ENCODE measurements at places on chromosomes 7 and 10.

DNA sequence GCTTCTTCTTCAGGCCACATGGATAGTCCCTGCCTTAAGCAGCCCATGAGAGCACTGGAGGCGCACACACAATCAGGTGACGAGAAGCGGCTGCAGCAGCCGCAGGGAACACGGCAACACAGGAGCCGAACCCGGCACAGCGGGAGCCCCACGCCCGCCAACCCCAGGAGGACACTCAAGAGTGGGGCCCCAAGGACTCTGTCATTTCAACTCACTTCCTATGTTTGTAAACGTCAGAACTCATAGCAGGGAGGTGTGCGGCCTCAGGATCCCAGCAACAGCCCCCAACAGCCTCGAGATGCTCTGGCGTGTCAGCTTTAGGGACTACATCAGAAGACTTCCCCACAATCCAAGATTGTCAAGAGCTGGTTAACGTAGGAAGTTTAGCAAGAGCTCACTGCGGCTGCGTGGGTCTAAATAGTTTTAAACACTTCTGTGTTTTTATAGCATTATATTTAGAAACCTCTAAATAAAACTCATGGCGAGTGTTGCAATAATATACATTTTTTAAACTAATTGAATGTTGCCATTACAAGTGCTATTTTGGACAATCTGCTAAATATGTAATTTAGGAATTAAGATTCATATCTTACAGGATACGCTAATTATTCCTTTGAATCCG, 123.4 kb downstream of the MAD1L1 start:
- no peak for DNase-seq

GRCh38 chr10:121442086-121442935, 155.9 kb downstream of the FGFR2 start:
- no peak for DNase-seq

GRCh38 chr10:9342885-9343570, 1288.5 kb downstream of the GATA3 start:
- peak; percentile 47 for DNase-seq

- DNase-seq = no peak
Measured at GRCh38 chr10:58017719-58018367, 249.9 kb downstream of the IPMK start.

- DNase-seq = peak; percentile 67
Measured at GRCh38 chr10:89793649-89794254, 92.4 kb downstream of the KIF20B start.

DNA sequence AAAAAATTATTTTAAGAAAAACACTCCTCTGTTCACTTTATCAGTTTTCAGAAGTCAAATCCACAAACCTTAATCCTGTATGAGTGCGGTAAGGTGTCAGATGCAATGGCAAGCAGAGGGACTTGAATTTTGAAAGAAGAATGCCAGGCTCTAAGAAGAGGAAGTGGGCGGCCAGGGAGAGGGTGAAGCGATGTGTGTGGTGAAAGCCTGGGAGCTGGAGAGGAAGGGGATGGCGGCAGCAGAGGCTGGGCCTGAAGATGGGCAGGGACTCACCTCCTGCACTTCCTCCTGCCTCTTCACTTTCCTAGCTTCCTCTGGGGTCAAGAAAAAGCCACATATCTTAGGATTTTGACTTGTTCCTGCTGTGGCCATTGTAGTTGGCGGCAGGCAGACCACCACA, 609.6 kb downstream of the PARD3 start:
- no peak for DNase-seq

DNA sequence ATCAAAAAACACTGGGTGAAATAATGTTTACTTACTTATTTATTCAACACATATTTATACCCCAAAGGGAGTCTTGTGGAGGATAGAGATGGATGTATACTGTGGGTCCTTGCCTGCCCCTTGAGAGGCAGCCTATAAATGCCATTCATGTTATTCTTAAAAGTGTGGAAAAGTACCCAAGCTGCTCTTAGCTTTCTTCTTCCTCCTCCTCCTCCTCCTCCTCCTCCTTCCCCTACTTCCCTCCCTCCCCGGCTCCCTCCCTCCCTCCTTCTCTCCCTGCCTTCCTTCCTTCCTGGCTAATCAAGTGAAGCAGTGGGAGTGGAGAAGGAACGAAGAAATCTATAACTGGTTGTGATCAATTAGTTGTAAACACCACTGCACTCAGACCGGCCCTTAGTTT, 21.2 kb upstream of the IGF2BP3 start:
- DNase-seq = no peak

- DNase-seq = no peak
Measured at GRCh38 chr10:126663328-126663727, 7.2 kb downstream of the C10orf90 start.

DNA sequence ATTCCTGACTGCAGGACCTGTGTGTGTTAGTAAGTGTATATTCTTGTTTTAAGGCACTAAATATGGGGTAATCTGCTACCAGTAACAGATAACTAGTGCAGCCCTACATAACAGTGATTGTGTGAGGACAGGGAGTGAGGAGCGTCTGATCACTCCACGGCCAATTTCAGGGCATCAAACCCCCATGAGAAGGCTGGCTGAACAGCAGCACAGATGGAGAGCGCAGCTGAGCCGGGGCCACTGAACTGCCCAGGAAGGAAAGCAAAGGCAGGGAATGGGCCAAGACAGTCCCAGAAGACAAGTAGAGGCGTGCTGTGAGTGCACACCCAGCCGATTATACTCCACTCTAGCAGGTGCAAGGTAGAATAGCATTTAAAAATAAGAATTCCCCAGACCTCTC, 157.1 kb upstream of the CHST15 start:
- DNase-seq = no peak

DNA sequence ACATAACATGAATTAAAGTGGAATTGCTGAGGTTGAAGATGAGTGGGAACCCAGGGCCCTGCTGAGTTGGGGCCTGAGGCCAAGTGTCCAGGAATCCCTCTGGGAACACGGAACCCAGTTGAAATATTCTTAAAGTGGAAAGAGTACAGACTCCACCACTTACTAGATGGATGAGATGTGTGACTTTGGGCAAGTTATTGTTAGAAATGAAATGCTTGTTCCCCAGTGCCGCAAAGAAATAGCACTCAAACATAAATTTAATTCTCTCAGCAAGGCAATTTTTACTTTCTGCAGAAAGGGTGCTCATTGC, 54.5 kb downstream of the CCNY start:
- DNase-seq = no peak

DNA sequence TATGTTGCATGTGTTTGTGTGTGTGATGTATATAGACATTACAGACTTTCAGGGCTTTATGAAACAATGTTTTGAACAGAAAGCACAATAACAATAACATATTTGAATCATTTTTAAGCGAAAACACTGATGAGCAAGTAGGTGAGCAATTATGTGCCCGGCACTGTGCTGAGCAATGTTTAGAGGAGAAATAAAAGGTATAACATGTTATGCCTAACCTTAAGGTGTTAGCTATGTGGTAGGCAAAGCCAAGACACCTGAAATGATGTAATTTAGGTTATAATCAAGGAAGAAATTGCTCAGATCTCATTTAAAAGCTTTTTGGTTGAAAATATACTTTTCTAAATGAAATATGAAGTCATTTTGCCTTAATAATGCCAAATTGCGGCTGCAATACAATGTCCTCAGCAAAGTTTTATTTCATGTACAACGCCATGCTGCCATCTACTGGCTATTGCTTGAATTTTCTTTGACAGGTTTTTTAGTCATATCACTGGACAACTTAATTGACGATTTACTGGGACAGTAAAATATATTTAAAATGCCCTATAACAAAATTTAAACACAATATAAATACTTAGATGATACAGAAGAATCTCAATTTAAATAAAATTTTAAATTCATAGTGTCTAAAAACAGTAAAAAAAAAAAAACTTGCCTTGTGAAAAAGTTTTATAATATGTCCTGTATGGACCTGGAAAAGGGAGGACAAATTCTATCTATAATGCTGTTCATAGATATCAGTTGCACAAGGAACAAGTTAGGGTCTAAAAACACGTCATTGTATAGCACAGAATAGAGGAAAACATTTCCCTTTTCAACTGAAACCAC, 131.1 kb upstream of the CDK1 start:
- DNase-seq = peak; percentile 42

- no peak for DNase-seq
Measured at GRCh38 chr10:59851864-59852263, 54.5 kb downstream of the CCDC6 start.

- DNase-seq = no peak
Measured at GRCh38 chr10:6699336-6699735, 119.3 kb upstream of the PRKCQ start.

DNA sequence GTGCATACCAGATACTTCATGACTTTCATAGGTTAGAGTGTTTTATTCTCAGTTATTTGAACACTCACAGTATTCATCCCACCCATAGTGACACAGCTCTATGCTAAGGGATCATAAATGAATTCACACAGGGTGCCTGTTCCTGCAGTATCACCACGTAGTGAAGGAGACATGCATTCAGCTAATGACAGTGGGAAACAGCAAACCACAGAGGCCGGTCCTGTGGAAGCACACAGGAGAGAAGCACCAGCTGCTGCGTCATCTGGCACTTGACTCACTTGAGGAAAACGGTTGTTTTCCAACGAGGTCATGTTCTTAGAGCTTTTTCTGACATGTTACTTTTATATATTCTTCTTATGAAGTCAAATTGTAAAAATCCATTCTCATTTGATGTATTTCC, 73.0 kb downstream of the UBE3C start:
- no peak for DNase-seq

DNA sequence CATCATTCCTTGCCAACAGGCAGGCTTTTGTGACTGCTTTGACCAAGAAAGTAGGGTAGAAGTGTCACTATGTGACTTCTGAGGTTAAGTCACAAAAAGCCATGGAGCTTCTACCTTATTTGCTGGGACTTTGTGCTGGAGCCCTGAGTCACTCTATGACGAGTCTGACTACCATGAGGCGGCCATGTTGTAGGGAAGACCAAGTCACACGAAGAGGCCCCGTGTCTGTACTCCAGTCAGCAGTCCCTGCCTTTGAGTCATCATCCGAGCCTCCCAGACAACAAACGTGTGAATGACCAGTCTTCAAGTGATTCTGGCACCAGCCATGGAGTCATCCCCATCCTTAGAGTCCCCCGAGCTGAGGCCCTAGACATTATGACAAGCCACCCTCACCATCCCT, 3.5 kb upstream of the MYL10 start:
- DNase-seq = no peak

DNA sequence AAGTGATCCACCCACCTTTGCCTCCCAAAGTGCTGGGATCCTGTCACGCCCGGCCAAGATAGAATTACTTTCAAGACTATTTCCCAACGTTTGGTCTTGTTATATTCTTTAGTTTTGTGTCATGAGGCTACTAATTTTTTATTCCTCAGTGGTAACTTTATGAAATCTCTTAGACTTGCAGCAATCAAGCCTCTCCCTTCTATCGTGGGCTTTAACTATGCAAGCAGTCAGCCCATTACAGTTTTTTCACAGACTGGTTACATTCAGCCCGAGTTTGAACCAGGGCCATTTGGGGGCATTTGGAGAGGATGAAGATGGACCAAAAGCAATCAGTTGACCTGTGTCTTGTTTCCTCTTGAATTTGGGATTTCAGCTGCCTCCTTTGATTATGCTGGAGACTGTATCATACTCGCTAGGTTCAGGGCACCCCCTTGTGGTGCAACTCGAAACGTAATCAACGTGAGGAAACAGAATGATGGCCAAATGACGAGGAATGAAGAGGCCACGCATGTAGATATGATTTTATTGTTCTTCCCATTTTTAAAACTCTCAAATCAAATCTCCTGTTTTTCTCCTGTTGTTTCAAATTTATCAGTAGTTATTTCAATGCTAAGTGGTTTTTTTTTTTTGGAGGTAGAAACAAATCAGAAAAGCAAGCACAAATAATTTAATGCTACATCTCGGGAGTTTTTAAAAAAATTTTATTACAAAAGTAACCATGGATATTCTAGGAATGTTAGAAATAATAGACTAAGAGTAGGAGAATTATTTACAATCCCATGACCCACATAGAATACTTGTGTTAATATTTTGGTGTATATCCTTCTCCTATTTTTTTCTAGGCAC, 151.6 kb downstream of the KIAA1217 start:
- DNase-seq = peak; percentile 39

- no peak for DNase-seq
Measured at GRCh38 chr7:73585196-73585595, 6.8 kb upstream of the TBL2 start.

GRCh38 chr10:49177391-49178355, 10.5 kb downstream of the TMEM273 start:
- DNase-seq = peak; percentile 21

GRCh38 chr10:124166431-124167125, 73.2 kb upstream of the CHST15 start:
- DNase-seq = no peak

GRCh38 chr10:62981096-62981495, 152.0 kb upstream of the NRBF2 start:
- no peak for DNase-seq

- DNase-seq = no peak
Measured at GRCh38 chr7:110909117-110909516, 181.8 kb upstream of the LRRN3 start.

GRCh38 chr10:31139497-31139896, 107.8 kb upstream of the ZNF438 start:
- DNase-seq = no peak

DNA sequence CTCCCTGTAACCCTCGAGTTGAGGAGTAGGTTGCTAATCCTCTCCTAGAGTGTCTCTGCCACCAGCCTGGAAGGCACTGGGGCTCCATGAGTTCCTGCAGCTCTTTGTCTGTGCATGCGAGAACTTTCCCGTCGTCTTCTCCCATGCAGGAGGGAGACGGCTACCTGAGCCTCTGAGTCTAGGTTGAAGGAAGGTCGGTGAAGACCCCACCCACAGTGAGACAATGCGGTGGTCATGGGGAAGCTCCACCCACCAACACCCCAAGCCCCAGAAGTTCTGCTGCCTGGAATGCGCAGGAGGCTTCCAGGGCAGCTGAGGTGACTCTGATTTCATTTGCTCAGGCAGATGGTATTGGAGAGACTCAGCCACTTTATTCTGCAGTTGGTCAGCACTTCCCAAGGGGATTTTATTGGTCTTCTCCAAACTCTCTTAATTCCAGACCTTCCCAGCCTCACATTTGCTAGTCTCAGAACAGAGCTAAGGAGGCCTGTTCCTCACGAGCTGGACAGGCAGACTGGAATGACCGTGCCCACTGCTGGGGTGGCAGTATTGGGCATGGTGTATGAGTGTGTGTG, 36.5 kb downstream of the PTPRE start:
- DNase-seq = no peak

DNA sequence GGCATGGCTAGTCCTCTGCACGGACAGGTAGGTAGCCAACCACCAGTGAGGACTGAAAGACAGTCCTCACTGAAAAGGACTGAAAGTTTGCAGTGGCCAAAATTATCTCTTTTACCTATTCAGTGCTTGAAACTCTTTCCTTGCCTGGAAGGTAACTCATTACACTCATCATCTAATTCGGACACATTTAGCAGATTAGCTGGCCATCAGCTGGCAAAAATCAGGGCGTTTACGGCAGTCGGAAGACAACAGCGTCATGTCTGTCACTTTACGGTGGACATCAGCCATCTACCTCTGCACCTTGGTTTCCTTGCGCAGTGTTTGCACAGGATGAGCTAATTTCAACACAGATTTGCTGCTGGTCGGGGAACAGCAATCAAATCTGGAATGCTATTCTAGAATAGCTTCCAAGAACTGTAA, 740 bp downstream of the ANXA7 start:
- DNase-seq = peak; percentile 58

GRCh38 chr10:63727636-63728035, 206.4 kb downstream of the REEP3 start:
- no peak for DNase-seq

Data from SW480 (cell line).